Activated CD8-positive, alpha-beta T cell treated with anti-CD3 and anti-CD28 coated beads, Interleukin-2, amount 10 ng/mL, durations not matched to agents 7 days and 5 days (primary cell): ENCODE measurements at places on chromosomes 16 and 17. TPM values are rescaled to one million over a fixed set of nuclear protein-coding genes. Genes with fewer than 3 reads are reported as not detected.

Gene LHX1
- not detected for total RNA-seq

Gene ZFP3
- total RNA-seq: 3.5 TPM

Gene PPM1E
- total RNA-seq: not detected

Gene CCL15
- total RNA-seq: not detected

Gene NAGS
- 0.68 TPM for total RNA-seq

Gene HAS3
- 0.47 TPM for total RNA-seq

Gene METRNL
- 3.0 TPM for total RNA-seq

Gene HBA1
- not detected for total RNA-seq

Gene YBX2
- 0.37 TPM for total RNA-seq

Gene TBX6
- total RNA-seq: 1.3 TPM

Gene CHST6
- not detected for total RNA-seq

Gene INCA1
- total RNA-seq: 0.26 TPM

Gene CXCL16
- 0.50 TPM for total RNA-seq
